SIG-M5 (cell line): ENCODE measurements at places on chromosomes 13 and 19.

GRCh38 chr19:39843919-39844793 lies 2.0 kb downstream of the FBL start:
- no peak for DNase-seq

GRCh38 chr19:45994456-45994997 lies 740 bp upstream of the CCDC61 start:
- DNase-seq = no peak

DNA sequence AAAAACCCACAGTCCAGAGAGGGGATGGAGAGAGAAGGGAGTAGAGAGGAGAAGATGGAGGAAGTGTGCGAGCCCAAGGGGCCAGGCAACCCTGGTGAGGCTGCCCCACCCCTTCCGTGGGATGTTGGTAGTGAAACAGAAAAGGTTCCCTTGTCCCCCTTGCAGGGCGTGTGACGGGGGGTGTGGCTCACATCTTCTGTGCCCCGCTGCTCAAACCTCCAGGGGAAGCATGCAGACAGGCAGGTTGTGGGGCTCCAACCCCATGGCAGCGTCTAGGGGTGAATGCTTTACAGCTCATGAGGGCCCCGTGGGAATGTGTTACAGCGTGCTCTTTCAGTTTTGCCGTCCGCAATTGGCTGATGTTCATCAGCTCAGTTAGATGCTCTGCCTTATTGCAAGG lies 14.7 kb upstream of the EVI5L start:
- DNase-seq = no peak

- no peak for DNase-seq
Measured at GRCh38 chr13:101627556-101627943, 175.1 kb downstream of the ITGBL1 start.

GRCh38 chr19:50567882-50568727 lies at the start of gene LRRC4B:
LRRC4B (minus strand) TSS chr19:50568435; CDS start chr19:50548838, 19,597 bp downstream.
- DNase-seq = no peak

GRCh38 chr19:44657211-44657921 lies 13.7 kb downstream of the PVR start:
- DNase-seq = no peak

- DNase-seq = no peak
Measured at GRCh38 chr13:36959456-36960116, 39.5 kb upstream of the SMAD9 start.

DNA sequence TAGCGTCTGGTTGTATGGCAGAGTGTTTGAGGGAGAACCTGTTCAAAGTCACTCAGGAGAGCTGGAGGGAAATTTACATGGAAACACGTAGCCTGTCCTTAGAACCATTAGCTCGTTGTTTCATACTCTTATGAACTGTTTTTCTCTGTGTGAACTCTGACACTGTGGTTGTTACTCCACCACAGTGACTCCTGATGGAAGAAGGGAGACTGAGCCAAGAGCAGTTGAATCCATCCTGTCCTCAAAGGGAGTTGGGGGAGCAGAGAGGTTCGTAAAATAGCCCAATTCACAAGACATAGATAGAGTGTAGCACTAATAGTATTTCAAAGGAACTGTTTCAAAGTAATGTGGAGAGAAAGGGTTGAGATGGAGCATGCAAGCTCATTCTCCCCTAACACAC lies 964.8 kb downstream of the PCDH9 start:
- DNase-seq = no peak

DNA sequence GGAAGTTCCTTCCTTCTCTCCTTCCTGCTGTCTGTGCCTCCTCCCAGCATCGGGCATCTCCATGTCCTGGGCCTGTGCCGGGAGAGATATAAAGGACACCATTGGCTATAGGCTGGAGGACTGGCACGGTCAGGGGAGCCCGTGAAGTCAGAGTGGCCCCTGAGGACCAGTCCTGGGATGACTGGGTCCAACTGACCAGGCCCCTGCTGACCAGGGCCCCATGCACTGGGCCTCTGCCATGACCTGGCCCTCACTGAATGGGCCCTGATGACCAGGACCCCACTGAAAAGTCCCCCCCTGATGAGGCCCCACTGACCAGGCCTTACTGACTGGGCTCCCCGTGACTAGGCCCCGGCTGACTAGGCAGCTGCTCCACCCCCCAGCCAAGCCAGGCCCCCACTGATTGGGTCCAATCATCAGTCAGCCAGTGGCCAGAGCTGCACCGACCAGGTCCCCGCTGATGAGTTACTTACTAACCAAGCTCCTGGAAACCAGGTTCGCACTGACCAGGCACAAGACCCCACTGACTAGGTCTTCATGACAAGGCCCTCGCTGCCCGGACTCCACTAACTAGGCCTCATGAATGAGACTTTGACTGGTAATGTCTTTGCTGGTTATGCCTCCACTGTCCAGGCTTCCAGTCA lies 20.0 kb upstream of the ZNF14 start:
- DNase-seq = no peak
